Skeletal muscle tissue (tissue), 5 donors: ENCODE measurements at places on chromosomes 5 and 9. TPM values are rescaled to one million over a fixed set of nuclear protein-coding genes. Genes with fewer than 3 reads are reported as not detected.

The MSX2 gene
- not detected for total RNA-seq

The RASEF gene
- total RNA-seq = under 0.01 TPM

The PCDHGB5 gene
- total RNA-seq = 3.7 TPM

The ZNF354C gene
- total RNA-seq = 11.0 TPM

The TSSK1B gene
- total RNA-seq = not detected

The LHX6 gene
- total RNA-seq = 2.1 TPM

The LECT2 gene
- not detected for total RNA-seq

The ADCY2 gene
- total RNA-seq = 27.7 TPM
